ENCODE measurements at places on chromosomes 1 and 21.

- no peak for DNase-seq
Measured at GRCh38 chr1:1430992-1431844, 4.3 kb upstream of the VWA1 start.

- DNase-seq: no peak
Measured at GRCh38 chr1:22886211-22886610, 86.5 kb downstream of the LACTBL1 start.

DNA sequence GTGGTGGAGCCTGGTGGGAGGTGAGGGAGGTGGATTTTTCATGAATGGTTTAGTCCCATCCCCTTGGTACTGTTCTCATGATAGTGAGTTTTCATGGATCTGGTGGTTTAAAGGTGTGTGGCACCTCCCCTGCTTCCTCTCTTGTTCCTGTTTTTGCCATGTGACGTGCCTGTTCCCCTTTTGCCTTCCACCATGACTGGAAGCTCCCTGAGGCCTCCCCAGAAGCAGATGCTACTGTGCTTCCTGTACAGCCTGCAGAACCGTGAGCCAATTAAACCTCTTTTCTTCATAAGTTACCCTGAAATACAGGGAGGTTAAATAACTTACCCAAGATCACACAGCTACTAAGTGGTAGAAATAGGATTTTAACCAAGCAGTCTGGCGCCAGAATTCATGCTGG is 4.3 kb upstream of the HEYL start:
- DNase-seq: no peak

DNA sequence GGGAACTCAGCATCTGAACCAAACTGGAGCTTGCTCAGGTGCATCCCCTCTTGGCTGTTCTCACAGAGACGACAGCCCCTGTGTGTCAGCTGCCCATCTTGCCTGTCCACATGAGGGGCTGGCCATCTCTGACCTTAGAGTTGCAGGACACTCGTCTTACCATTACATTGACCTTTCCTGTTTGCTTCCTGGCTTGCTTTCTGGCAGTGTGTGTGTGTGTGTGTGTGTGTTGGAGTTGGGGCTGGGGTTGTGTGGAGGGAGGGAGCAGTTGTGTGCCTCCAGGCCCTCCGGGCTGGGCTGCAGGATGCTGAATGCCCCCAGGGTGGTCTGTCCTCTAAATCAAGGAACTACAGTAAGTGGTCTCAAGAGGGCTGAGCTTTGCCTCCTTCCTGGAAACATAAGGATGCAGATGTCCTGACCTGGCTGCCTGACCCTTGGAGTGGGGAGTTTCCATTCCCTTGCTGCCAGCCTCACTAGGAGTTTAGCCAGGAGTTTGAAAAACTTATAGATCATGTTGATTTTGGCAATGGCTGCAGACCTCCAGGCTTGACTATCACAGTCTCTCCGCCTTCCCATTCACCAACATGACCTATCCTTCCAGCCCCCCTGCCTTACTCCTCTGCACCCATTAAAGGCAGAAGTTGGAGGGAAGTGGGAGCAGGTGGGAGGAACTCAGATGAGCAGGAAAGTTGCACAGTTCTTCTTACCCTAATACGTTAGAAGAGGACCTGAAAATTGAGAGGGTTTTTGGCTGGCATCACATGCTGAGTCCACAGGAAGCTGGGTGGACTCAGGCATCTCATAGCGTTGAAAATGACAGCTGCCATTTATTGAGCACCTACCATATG is 19.0 kb downstream of the RASSF5 start:
- no peak for DNase-seq

DNA sequence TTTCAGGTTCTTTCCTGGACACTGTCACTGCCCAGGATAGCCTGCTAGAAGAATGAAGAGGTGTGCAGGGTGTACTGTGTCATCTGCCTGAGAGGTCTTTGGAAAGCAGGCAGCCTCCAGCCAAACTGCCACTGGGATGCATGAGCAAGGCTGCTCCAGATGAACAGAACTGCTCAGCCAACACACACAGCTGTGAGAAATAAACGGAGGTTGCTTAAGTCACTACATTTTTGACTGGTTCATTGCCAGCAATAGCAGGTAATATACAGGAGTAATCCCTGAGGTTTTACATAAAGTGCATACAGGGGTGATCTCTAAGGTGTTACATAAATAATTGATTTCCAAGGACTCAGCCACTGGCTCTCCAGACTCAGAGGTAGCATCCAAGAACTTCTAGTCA is 516.9 kb downstream of the BRINP3 start:
- DNase-seq: no peak

DNA sequence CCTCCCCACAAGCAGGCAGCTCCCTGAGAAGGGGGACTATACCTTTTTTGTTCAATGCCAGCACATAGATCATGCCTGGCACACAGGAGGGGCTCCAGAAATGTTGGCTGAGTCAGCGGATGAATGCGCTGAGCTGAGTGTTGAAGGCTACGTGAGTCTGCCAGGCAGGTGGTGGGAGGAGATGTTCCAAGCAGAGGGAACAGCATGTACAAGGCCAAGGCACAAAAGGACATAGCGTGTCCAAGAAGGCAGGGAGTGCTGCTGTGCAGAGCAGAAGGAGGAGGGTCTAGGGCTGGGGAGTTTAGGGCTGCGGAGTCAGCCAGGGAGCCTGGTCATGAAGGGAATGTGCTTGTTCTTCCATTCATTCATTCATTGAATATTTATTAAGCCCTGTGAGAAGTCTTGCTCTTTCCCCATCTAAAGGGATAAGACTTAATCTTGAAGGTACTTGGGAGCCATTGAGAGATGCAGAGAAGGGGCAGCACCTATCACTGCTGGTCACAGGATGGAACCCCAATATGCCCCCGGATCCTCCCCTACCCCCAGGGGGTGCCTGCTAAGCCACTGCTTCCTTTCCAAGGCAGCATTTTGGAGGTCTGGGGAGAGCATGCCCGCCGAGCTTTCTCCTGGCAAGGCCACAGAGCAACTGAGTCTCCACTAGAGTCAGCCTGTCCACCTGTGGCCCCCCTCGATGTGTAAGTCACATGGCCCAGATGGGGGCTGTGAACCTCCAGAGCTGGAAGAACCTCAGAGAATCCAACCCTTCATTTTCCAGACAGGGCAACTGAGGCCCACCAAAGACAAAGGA is 31.2 kb upstream of the LAPTM5 start:
- DNase-seq: no peak

DNA sequence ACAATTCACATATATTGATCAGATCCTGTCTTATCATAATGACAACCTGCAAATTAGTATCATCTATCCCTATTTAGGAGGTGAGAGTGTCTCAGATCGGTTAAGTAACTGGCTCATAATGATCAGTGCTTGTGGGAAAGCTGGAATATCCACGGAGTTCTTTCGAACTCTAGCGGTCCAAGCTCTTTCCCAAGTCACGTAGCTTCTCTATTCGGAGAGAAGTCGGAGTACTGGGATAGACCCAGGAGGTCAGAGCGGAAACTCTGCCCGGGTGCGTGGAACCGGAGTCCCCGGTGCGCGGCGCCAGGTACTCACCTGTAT is 339 bp downstream of the PTGS2 start:
- DNase-seq: no peak

- no peak for DNase-seq
Measured at GRCh38 chr1:153513023-153513422, 22.8 kb downstream of the S100A6 start.

GRCh38 chr1:31891280-31891679 is 46.9 kb downstream of the PTP4A2 start:
- peak; percentile 54 for DNase-seq

DNA sequence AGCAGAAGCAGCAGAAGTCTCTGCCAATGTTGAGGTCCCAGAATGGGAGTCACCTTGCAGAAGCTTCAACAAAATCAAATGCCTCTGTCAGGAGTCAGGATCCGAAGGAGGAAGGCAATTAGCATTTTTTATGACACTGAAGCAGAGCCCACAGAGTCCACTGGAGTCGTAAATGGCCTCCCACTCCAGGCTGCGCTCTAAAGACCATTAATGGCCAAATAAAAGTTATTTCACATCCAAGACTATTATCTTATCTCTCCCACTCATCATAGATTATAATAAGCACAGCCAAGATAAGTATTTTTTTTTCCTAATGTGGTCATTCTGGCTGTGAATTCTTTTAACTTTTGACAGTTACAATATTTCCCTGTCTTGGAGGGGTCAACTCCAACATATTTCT is 191.1 kb upstream of the C8B start:
- no peak for DNase-seq

- no peak for DNase-seq
Measured at GRCh38 chr1:215878128-215878527, 311.0 kb downstream of the KCTD3 start.

DNA sequence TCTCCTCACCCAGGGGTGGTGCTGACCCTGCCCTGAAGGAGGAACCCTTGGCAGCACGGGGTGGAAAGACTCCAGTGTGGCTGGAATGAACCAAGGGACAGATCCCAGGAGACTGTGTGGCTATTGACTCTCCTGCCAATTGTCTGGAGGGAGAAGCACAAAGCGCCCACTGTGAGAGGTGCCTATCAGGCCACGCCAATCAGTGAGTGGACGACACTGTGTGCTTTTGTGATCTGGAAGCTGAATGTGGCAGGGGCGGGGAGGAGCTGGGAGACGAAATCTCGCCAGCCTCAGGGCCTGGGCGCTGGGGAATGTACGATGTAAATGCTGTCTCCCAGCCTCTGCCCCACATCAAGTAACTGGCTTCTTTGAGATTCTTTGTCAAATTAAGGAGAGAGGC is 167.1 kb downstream of the ZBTB18 start:
- no peak for DNase-seq

GRCh38 chr21:44337449-44337848 is 1.7 kb downstream of the CFAP410 start:
- no peak for DNase-seq

- no peak for DNase-seq
Measured at GRCh38 chr1:232789651-232790050, 15.6 kb upstream of the MAP10 start.

GRCh38 chr1:12539705-12540579 is 78.1 kb downstream of the DHRS3 start:
- DNase-seq: no peak

DNA sequence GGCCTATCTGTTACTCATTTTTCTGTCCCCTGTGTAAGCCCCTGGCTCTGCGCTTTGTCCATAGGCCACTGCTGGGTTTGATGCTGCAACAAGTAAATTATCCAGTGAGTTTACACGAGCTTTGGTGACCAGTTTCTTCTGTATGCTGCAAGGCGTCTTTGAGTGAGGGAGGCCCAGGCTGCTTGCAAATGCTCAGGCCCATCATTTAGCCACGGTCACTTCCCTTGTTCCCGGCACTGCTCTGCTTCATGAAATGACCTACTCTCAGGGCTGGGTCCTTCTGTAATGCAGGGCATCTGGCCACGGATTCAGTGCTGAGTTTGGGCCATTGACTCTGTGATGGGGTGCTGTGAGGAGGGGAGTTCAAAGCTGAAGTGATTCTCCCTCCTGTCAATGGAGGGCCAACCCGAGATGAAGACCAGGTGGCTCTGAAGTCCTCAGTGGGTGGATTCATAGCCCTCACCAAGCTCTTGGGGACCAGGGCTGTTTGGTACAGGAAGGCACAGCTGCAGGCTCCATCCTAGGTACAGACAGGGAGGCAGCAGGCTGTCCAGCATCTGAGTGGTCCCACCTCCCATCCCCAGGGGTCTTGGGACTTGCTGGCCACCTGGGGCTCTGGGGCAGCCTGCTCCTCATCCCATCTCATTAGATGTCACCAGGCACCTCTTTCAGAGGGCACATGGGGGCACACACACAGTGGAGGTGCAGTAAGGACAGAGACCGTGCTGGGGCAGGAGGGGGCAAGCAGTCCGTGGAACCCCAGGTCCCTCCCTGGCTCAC is 21.7 kb downstream of the LHX4 start:
- no peak for DNase-seq

DNA sequence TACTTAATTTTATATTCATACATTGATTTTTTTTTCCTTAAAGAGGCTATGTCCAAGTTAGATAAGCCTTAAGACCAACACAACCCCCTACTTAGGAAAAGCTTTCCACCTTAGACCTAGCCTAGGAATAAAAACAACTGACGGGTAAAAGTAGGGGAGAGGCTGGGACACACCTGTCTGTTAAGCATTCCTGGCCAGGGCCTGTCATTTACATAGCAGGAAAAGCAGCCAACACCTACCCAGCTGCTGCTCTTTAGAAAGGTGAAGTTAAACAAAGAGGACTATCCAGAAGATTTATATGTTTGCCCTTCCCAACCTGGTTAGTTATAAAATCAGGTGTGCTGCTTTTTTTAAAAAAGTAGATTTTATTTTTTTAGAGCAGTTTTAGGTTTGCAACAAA is 29.1 kb upstream of the SAMD13 start:
- DNase-seq: no peak

GRCh38 chr1:169466259-169467230 is 19.2 kb downstream of the SLC19A2 start:
- DNase-seq: no peak

GRCh38 chr21:35932232-35932911 is 128.0 kb downstream of the SETD4 start:
- peak; percentile 29 for DNase-seq

- no peak for DNase-seq
Measured at GRCh38 chr1:162882248-162882674, 21.3 kb upstream of the CCDC190 start.

DNA sequence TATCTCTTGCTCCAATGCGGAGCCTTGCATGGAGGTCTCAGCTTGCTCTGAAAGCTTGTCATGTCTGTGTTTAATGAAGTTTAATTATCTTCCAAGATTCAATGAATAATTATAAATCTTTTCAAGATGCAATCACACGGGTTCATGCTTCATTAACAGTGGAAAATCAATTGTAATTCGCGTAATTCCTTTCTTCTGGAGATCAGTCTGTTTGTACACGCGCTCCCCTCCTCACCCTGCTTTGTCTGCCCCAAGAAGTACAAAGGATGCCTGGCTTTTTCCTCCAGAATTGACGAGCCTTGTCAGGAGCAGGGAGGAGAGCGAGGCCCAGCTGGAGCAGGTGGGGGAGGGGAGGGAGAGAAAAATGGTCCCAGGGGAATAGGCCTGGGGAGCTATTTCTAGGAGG is 65.0 kb upstream of the DISP3 start:
- no peak for DNase-seq

GRCh38 chr1:33468531-33468930 is 3.9 kb upstream of the ZSCAN20 start:
- no peak for DNase-seq

- DNase-seq: peak; percentile 22
Measured at GRCh38 chr1:46341222-46342083, 846 bp downstream of the NSUN4 start.
